ENCODE measurements at places on chromosomes 7 and 10.

DNA sequence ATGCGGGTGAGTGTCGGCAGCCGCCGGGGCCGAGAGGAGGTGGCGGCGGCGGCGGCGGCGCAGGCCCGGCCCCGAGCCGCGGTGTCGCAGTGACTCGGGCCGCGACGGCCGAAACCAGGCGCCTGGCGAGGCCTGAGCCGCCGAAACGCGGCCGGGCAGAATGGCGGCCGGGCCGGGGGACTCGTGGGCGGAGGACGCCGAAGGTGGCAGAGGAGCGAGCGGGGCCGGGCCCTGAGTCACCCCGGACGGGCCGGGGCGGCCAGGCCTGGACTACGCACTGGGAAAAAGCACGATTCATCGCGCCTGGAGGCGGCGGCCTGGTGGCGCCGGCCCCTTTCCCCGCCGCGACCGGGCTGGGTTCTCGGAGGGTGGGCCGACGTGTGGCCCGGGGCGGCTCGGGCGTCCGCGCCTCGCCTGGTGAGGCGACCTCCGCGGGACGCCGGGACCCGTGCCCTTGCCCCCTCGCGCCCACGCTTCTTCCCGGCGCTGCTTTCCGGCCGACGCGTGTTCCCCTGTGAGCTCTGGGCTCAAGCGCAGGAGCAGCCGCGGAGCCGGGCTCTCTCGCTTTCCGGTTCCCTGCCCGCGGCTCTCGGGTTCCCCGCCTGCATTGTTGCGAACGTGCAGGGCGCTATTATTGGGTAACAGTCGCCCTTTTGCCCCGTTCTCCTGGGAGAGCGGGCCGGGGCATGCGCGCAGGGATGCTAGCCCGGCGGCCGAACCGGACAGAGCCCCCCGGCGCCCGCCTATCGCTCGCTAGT lies 500 bp downstream of the CUL1 start:
- DNase-seq, result peak; percentile 72

DNA sequence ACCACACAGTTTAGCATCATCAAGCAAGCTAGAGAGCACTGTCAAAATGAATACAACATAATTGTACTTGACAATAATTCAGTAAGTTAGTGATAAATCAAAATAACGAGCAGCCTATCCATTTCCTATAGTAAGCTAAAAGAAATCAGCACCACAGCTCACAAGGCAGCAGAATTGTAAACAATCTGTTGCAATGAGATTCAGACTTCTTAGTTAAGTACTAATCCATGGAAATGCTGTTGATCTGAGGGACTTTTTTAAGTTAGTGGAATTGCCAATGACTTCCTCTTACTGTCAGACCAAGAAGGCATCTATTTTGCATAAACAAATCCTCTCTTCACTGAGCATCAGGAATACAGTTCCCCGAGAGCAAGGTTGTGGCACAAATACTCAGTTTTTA lies 136.6 kb upstream of the CCDC6 start:
- DNase-seq, result no peak

- no peak for DNase-seq
Observed at GRCh38 chr7:39589323-39590111, 23.3 kb downstream of the YAE1 start.

DNA sequence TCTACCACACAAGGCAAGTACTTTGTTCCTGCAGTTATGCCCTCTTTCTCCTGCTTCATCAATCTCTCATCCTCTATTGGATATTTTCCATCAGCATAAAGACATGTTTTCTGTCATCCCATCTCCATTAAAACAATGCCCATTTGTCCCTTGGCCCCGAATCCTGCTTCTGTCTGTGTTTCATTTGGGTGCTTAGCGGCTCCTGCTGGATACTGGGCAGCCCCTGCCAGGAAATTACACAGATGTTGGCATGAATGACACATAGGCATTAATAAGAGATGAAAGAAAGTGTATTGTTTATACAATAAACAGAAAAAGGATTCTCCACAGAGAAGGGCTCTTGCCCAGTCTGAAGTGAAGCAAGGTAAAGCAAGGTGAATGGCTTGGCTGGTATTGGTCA lies 765.3 kb downstream of the REEP3 start:
- DNase-seq, result no peak

GRCh38 chr7:121057878-121058277 lies 69.4 kb downstream of the CPED1 start:
- DNase-seq, result no peak

DNA sequence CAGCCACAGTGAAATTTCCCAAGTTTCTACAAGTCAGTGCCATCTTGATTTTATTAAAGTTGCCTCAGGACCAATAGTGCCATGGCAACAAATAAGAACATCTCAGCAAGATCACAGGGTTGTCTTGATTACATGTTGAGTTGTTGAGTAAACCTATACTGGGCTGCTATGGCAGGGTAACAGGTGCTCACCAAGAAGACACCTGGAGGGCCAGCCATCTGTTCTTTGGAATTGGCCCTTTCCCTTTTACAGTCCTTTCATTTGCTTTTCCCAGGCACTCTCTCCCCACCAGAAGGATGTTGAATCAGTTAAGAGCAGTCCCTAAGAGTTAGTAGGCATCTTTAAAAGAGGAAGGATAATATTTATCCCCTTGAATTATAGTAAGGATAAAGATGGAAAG lies 582.0 kb downstream of the TNS3 start:
- no peak for DNase-seq

GRCh38 chr10:132096863-132097478 lies 31.2 kb downstream of the JAKMIP3 start:
- no peak for DNase-seq

- DNase-seq, result no peak
Observed at GRCh38 chr7:131726686-131727085, 170.3 kb upstream of the PODXL start.

GRCh38 chr10:77072836-77073662 lies 564.6 kb downstream of the KCNMA1 start:
- peak; percentile 73 for DNase-seq

DNA sequence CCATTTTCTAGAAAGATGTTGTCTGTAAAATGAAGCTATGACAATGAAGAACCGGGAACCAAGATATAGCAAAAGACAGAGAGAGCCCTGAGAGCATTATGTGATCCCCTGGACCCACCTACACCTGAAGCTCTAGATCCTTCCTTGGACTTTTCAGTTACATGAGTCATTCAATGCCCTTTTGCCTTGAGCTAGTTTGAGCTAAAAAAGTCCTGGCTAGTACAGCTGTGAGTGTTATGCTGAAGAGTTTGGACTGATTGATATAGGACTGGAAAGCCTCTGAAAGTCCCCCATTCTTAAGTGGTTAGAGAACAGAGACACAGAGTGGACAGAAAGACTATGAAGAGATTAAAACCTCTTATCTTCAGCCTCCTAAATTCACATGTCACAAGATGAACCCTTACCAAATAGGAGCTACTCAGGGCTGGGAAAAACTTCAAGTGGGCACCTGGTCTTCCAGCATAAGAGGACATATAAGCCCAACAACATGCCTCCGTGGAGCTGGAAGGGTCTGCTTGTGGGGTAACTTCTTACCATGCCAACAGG lies 386.8 kb upstream of the NFE2L3 start:
- DNase-seq, result no peak

DNA sequence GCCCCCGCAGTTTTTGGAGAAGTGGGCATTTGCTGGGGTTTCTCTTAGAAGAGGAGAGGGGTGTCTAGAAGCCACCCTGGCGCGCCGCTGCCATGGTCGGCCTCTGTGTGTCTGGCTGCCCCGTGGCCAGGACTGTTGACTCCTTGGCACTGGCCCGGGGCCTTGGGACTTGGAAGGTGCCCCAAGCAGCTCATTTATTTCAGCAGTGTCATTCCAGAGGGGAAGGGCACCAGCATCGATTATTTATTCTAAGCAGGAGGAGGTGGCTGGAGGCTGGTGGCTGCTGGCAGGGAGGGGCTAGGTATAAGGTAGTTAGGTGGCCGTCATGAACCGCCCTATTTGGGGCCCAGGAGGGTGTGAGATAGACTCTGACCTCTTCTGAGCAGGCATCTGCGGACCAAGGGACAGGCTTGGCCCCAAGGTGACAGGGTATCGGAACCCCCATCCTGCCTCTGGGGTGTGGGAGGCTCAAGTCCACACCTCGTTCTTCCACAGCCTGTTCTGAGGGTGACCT lies 1.6 kb downstream of the GTF2IRD1 start:
- DNase-seq, result no peak

DNA sequence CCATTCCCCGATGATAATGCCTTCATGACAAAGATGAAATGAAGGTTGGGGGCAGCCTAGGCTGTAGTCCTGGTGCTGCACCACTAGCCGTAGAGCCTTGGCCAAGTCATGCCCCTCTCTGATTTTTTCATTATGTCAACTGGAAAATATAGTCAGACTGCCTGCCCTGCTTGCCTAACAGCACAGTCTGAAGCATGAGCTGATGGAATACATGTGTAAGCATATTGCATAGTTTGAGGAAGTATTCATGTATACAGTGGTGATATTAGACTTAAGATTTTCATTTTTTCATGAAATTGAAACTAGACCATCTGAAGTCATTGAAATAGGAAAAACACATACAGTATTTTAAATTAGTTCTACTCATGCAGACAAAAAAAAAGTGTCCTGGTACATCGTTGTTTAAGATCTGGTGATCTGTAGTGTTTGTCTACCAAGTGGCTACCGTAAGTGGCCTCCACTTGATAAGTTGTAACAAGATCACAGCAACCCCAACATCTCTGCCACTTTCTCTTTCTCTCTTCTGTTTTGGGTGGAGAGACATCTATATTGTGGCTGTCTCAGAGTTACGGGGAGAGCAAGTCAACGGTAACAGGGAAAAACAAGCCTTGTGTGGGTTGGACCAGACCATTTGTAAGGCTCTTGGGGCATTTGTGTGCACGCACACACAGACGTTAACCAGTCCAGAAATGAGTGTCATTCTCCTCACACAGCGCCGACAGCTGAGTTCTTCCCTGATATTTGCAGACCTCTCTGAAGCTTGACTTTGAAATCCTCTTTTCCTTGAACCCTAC lies 716.6 kb upstream of the GALNT17 start:
- no peak for DNase-seq

GRCh38 chr10:58175990-58176900 lies 91.4 kb downstream of the IPMK start:
- no peak for DNase-seq

- no peak for DNase-seq
Observed at GRCh38 chr10:8114741-8115617, 60.5 kb downstream of the GATA3 start.

DNA sequence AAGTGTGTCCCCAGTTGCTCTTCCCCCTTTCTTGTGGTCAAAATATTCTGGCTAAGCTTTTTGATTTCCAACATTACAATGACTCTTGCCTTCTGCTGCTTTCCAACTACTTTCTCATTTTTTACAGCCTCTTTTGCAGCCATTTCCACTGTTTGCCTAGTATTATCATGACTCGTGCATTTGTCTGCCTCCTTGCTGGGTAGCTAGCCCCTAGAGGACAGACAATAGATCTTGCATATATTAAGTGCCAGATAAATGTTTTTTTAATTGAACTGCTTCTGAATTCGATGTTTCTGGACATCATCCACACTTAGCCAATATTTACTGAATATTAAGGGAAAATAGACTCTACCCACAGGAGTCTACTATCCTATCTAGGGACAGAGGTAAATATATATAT lies 124.5 kb downstream of the POU6F2 start:
- DNase-seq, result no peak

DNA sequence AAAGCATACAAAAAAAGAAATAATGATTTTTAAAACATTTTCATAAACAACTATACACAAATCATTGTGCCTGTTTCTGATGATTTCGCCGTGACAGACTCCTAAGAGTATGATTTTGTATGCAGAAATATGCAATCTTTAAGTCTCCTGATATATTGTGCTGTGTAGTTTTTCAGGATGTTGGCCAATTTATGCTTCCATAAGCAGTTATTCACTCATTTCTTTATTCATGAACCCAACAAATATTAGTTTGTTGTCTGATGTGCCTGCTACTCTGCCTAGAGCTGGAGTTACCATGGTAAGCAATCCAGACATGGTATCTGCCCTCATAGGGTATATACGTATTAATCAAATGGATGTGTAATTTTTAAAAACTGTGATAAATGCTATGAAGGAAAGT lies 40.4 kb downstream of the PRR15 start:
- no peak for DNase-seq

- DNase-seq, result no peak
Observed at GRCh38 chr10:13143766-13144165, 17.6 kb upstream of the MCM10 start.

GRCh38 chr10:7045891-7046599 lies 364.8 kb downstream of the SFMBT2 start:
- DNase-seq, result no peak

GRCh38 chr7:15399441-15399840 lies 162.4 kb downstream of the AGMO start:
- DNase-seq, result no peak

GRCh38 chr10:21501091-21501490 lies 24.4 kb downstream of the SKIDA1 start:
- DNase-seq, result no peak

- no peak for DNase-seq
Observed at GRCh38 chr10:109282510-109282909, 640.8 kb downstream of the XPNPEP1 start.

DNA sequence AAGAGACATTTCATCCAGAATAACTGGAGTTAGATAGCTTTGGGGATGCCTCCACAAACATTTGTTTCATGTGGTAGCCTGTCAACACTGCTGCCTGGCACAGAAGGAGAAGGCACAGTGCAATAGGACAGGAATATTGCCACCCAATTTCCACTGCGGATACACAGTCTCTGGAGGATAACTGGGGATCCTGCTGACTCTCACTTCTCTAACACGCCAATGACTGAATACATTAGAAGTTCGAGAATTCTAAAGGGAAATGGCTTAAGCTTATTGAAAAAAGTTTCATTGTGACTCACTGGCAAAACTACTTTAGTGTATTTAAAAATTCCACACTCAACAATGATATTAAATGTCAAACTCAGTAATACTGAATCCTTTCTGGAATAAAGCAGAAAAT lies 12.9 kb downstream of the ARL3 start:
- no peak for DNase-seq

GRCh38 chr10:15121707-15122106 lies 24.6 kb downstream of the RPP38 start:
- DNase-seq, result no peak

DNA sequence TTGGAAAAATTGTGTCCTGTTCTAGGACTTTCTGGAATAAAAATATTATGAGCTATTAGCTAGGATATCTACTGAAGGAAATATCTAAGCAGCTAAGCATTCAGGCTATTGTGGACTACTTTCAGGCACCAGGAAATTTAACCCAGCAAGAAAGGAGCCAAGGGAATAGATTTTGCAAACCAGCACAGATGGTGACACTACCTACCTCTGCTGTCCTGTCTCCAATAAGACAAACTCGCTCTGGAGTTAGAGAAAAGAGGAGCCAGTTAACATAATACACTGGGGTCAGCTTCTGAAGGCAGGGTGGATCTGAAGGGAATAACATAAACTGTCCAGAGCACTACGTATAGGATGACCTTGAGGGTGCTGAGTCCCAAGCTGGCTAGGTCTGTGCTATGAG lies 223.7 kb upstream of the PRSS58 start:
- DNase-seq, result no peak

GRCh38 chr7:37484426-37485073 lies 35.9 kb upstream of the ELMO1 start:
- no peak for DNase-seq
